ENCODE measurements at places on chromosomes 7 and 10. TPM values are rescaled to one million over a fixed set of nuclear protein-coding genes. Genes with fewer than 3 reads are reported as not detected.

- H3K27ac ChIP-seq = no peak overlapping the region
- no peaks in the 10 kb centered on the region for H3K4me1 ChIP-seq
- DNase-seq = no peak
- no peaks in the 10 kb centered on the region for H3K27me3 ChIP-seq
These were observed 93.0 kb upstream of the SORCS3 start for GRCh38 chr10:104548090-104548489.

- DNase-seq = peak; percentile 50
- H3K4me3 ChIP-seq = no peak overlapping the region
- H3K4me1 ChIP-seq = no peaks in the 10 kb centered on the region
These were observed 158.3 kb downstream of the TCF7L2 start for GRCh38 chr10:113108194-113108835.

DNA sequence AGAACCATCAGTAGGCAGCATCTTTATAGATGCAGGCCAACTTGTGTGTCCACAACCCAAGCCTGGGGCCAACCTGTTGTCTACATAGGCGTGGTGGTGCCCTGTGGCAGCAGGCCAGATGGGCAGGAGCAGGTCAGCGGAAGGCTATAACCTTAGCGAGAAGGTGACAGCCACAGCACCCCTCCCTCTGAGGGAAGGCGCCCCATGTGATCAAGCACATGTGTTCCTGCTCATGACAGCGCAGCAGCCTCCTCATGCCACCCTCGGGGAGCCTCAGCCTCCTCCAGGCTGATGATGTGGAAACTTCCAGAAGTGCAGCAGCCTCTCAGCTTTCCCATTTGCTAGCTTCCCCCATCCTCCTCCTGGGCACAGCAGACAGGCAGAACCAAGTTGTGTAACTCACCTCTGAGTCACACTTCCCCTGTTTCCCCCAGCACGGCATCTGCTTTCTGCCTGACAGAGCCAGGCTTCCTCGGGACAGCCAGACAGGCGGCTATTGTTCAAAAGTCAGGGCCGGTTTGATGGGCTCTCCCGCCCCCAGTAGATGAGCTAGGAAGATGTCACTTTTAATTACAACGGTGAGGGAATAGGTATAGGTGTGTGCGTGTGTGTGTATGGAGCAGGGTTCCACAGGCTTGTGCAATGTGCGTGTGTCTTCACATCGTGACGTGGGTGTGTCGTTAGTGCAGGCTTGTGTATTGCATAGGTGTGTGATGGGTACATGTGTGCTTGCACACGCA lies 312.0 kb upstream of the ZMIZ1 start:
- H3K4me1 ChIP-seq = no peaks in the 10 kb centered on the region
- H3K27ac ChIP-seq = peak overlapping the region; percentile 10
- DNase-seq = peak; percentile 43
- no peak overlapping the region for H3K4me3 ChIP-seq
- H3K27me3 ChIP-seq = no peaks in the 10 kb centered on the region
- no peaks in the 10 kb centered on the region for H3K36me3 ChIP-seq

Gene DYNC1I1
- total RNA-seq = 1.8 TPM

All from colonic mucosa (tissue), 4 donors.